Breast epithelium (tissue), 4 donors: ENCODE measurements at places on chromosomes 7 and 10. TPM values are rescaled to one million over a fixed set of nuclear protein-coding genes. Genes with fewer than 3 reads are reported as not detected.

Gene CRHR2
- total RNA-seq = 0.15 TPM

DNA sequence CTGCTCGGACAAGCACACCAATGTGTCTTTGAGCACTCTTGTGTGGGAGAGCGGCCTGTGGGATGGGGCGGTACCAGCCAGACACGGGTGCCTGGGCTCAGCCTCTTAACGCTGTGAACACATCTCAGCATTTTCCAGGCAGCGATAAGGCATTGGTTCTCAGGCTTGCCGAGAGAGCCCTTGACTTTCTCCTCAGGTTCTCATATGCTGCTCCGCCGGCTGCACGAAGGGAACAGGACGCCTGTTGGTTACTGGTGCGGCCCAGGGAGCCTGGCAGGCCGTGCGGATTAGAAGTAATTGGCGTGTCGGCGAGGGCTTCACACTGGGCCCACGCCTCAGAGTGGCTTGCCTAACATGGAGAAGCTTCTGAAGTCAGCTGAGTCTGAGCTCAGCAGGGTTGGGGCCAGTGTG is 456.7 kb upstream of the FOXK1 start:
- DNase-seq = no peak

DNA sequence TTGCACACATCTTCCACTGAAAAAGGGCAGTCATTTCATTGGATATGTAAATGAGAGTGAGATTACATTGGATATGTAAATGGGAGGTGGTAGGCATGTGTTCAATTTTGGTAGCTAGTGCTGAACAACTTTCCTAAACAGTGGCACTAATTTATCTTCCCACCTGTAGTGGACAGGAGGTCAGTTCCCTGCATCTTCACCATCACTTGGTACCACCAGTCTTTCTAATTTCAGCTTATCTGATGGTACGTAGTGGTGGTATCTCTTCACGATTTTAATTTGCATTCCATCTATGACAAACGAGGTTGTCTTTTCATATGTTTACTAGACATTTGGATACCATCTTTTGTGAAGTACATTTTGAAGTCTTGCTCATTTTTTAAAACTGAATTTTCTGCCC is 58.1 kb downstream of the PFKFB3 start:
- DNase-seq = no peak

GRCh38 chr7:85924062-85924461 is 719.6 kb upstream of the GRM3 start:
- DNase-seq = no peak

Gene NUTM2D
- total RNA-seq = 2.8 TPM

Gene PRTFDC1
- 3.3 TPM for total RNA-seq

DNA sequence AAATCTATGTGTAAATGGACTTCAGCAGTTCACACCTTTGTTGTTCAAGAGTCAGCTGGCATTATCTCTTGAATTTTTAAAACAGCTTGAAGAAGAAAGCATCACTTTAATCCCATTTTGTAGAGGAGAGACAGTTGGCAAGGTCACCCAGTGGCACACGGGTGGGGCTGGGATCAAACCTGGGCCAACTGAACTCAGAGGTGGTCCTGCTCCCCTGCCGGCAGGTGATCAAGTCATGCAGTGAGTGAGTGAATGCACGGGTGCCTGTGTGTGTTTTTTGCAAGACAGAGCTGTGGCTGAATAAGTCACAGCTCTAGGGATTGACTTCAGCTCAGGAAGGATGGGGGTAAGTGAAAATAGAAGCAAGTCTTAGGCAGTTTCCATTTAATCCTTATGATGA is 9.5 kb downstream of the GHRHR start:
- no peak for DNase-seq

Gene ZNF365
- 0.66 TPM for total RNA-seq
